ENCODE measurements at places on chromosomes 2 and 18. TPM values are rescaled to one million over a fixed set of nuclear protein-coding genes. Genes with fewer than 3 reads are reported as not detected.
A peak's percentile ranks its signal among the peaks of the same experiment; 100 is the strongest.

The VSNL1 gene
- total RNA-seq = not detected

The UPP2 gene
- not detected for total RNA-seq

The SKOR2 gene
- not detected for total RNA-seq

The CYS1 gene
- 0.43 TPM for total RNA-seq

DNA sequence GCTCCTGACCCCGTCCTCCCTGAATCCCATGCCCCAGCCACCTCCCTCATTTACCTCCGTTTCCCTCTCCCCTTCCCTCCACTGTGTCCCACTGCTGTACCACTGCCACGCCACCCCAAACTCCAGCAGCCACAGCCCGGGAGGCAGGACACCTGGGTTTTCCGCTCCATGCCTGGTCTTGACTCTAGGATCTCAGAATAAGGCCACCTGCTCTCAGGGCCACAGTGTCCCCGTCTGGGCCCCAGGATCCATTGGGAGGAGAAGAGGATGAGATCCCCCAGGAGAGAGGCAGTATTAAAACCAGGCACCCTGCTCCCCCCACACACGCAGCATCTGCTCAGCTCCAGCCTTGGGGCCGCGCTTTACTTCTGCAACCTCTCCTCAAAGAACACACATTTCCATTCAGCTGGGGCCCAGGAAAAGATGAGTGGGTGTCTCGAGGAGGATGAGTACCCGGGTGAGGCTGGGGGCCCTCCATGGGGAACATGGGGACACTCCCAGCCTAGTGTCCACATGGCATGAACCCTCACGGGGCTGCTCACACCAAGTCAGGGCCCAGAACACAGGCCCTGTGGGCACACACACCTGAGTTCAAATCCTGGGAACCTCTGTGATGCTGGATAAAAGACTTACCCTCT, 32.8 kb upstream of the TNS1 start:
- H3K36me3 ChIP-seq = no peaks in the 10 kb centered on the region
- H3K27ac ChIP-seq = no peak overlapping the region
- H3K4me3 ChIP-seq = no peak overlapping the region
- peaks cover 37% of the 10 kb centered on the region for H3K27me3 ChIP-seq
- no peaks in the 10 kb centered on the region for H3K4me1 ChIP-seq

DNA sequence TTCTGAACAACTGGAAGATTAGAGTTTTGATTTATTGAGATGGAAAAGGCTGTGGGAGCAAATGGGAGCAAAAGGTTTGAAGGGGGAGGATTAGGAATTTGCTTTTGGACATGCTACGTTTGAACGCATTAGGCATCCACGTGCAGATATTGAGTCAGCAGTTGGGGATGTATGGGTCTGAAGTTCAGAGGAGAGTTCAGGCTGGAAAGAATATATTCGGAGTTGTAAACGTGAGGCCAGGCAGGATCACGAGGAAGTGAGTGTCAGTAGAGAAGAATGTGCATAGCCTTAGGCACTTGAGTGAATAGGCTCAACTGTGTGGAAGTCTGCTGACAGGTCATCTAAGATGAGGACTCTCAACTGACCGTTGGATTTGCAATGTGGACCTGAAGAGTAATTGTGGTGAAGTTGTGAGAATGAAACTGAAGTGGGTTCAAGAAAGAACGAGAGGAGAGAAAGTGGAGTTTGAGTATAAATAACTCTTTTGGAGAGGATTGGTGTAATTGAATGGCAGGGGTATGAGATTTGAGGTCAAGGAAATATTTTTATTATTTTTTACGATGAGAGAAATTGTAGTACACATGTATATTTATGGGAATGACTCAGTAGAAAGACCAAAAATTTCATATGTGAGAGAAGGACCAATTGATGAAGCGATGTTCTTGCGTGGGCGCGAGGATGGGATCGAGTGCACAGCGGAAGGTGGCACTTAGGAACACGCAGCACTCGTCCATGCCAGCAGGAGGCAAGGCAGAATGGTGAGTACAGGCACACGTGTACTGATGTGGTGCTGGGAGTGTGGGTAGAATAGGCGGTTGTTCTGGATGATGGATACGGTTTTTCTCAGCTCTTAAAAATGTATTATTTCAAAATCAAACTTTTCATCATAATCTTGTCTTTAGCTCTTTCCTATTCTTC, 40.5 kb upstream of the POLE4 start:
- no peak overlapping the region for H3K4me3 ChIP-seq
- no peaks in the 10 kb centered on the region for H3K27me3 ChIP-seq
- H3K36me3 ChIP-seq = no peaks in the 10 kb centered on the region
- peak overlapping the region; percentile 40 for H3K27ac ChIP-seq
- peak; percentile 92 for DNase-seq

DNA sequence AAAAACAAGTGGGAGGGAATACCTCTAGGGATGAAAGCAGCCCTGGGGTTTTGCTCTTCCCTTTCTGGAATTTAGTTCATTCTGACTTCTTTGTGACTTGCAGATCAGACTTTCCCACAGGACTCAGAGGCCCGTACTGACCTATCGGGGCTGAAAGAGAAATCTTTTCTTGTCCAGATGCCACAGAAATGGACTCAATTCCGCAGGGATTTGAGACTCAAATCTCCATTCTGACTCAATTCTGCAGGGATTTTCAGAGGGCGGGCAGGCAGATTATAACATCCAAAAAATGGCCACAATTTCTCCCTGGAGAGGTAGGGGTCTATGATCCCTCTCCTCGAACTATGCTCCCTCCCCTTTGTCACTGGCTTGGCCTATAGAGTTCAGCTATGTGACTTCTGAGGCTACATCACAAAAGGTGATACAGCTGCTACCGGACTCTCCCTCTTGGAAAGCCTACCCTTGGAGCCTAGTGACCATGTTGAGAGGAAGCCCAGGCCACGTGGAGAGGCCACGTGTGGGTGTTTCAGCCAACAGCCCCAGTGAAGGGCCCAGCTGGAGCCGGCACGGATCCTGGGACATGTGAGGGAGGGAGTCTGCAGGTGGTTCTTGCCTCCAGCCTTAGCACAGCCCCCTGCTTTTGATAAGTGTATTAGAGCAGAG, 4.8 kb upstream of the EFHD1 start:
- H3K27me3 ChIP-seq = peaks cover 11% of the 10 kb centered on the region
- no peak overlapping the region for H3K4me3 ChIP-seq
- no peaks in the 10 kb centered on the region for H3K36me3 ChIP-seq
- H3K27ac ChIP-seq = no peak overlapping the region
- peaks cover 26% of the 10 kb centered on the region for H3K4me1 ChIP-seq
- no peak for DNase-seq

- no peak for DNase-seq
- no peaks in the 10 kb centered on the region for H3K36me3 ChIP-seq
- H3K4me3 ChIP-seq = no peak overlapping the region
- H3K27ac ChIP-seq = no peak overlapping the region
- H3K27me3 ChIP-seq = no peaks in the 10 kb centered on the region
These were observed 49.4 kb downstream of the TGOLN2 start for GRCh38 chr2:85278361-85278760.

- no peak overlapping the region for H3K27ac ChIP-seq
- H3K4me1 ChIP-seq = no peaks in the 10 kb centered on the region
- no peaks in the 10 kb centered on the region for H3K36me3 ChIP-seq
- DNase-seq = no peak
- no peaks in the 10 kb centered on the region for H3K27me3 ChIP-seq
These were observed 32.0 kb downstream of the MGAT4A start for GRCh38 chr2:98698896-98699295.

DNA sequence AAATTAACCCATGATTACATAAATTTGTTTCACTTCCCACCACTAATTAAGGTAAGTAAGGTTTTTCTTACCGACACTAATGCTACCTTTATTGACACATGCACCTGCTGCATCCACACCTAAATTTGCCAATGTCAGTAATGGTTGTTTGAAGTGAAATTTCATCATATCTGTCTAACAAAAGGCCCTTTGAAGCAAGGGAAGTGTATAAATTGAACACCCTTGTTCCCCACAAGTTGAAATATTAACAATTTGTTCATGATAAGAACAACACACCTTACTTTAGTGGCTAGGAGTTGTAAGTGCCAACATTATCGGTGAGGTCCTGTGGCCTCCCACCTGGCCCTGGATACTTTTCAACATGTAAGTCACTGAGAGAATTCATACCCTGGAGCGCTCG, 116.3 kb upstream of the CDCA7 start:
- peaks cover 8% of the 10 kb centered on the region for H3K36me3 ChIP-seq
- H3K4me1 ChIP-seq = no peaks in the 10 kb centered on the region
- DNase-seq = no peak
- H3K27me3 ChIP-seq = no peaks in the 10 kb centered on the region

- H3K27me3 ChIP-seq = no peaks in the 10 kb centered on the region
- no peak for DNase-seq
- no peaks in the 10 kb centered on the region for H3K4me1 ChIP-seq
- no peak overlapping the region for H3K27ac ChIP-seq
These were observed 145.1 kb downstream of the CDC42EP3 start for GRCh38 chr2:37526323-37526722.

- no peak overlapping the region for H3K27ac ChIP-seq
- no peaks in the 10 kb centered on the region for H3K36me3 ChIP-seq
- no peaks in the 10 kb centered on the region for H3K27me3 ChIP-seq
These were observed 70.5 kb upstream of the PPP1CB start for GRCh38 chr2:28681158-28681571.

GRCh38 chr2:156436497-156437085, 412 bp downstream of the GPD2 start:
- no peak for DNase-seq
- H3K27me3 ChIP-seq = no peaks in the 10 kb centered on the region
- peaks cover 48% of the 10 kb centered on the region for H3K4me1 ChIP-seq
- peak overlapping the region; percentile 95 for H3K27ac ChIP-seq

GRCh38 chr2:84516234-84516986, at the start of gene DNAH6:
DNAH6 (plus strand) TSS chr2:84516498; CDS start chr2:84517827, 1,329 bp downstream.
- H3K27ac ChIP-seq = no peak within 1 kb of the TSS
- H3K27me3 ChIP-seq = peaks cover 33% of the 10 kb centered on the region
- H3K4me1 ChIP-seq = no peaks in the 10 kb centered on the region

- no peaks in the 10 kb centered on the region for H3K4me1 ChIP-seq
- H3K36me3 ChIP-seq = no peaks in the 10 kb centered on the region
- no peak overlapping the region for H3K27ac ChIP-seq
- no peak overlapping the region for H3K4me3 ChIP-seq
- DNase-seq = no peak
- no peaks in the 10 kb centered on the region for H3K27me3 ChIP-seq
These were observed 67.7 kb upstream of the GRB14 start for GRCh38 chr2:164688896-164689419.

- no peaks in the 10 kb centered on the region for H3K36me3 ChIP-seq
- H3K4me3 ChIP-seq = no peak overlapping the region
- H3K27me3 ChIP-seq = no peaks in the 10 kb centered on the region
- no peak for DNase-seq
- H3K4me1 ChIP-seq = no peaks in the 10 kb centered on the region
These were observed 479.6 kb downstream of the STK39 start for GRCh38 chr2:167767830-167768229.

DNA sequence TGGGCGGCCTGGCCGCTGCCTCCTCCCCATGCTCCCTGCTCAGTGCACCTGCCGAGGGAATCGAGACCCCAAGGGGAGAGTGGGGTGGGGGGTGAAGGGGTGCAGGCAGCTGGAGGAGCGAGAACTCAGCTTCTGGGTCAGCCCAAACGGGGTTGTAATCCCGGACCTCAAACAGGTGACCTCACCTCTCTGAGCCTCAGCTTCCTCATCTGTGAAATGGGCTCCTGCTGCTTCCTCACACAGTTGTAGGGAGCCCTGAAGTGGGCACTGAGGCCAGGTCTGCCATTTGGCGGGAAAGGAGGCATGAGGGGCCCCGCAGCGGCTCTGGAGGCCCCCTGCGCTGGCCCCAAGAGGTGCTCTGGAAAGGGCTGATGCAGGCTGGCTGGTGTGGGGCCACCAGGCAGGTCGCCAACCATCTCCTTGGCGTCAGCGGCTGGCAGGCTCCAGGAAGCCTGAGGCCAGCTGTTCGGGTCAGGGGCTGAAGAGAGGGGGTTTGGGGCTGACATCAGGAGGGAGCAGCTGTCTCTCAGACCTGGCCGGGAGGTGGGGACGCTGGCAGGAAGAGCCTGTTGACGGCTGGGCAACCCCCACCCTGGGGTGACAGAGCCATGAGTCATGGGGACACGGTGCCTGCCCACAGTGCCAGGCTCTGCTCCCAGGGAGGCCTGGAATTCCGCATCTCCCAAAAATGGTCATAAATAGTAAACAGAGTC, 4.9 kb downstream of the KLHL30 start:
- peaks cover 57% of the 10 kb centered on the region for H3K4me1 ChIP-seq
- H3K27me3 ChIP-seq = no peaks in the 10 kb centered on the region
- H3K36me3 ChIP-seq = no peaks in the 10 kb centered on the region
- no peak overlapping the region for H3K4me3 ChIP-seq

- no peaks in the 10 kb centered on the region for H3K4me1 ChIP-seq
- no peak overlapping the region for H3K4me3 ChIP-seq
- no peak for DNase-seq
- no peaks in the 10 kb centered on the region for H3K27me3 ChIP-seq
These were observed 35.2 kb downstream of the UNC50 start for GRCh38 chr2:98643496-98644100.

GRCh38 chr2:188609321-188610049, 317.8 kb downstream of the GULP1 start:
- H3K27me3 ChIP-seq = no peaks in the 10 kb centered on the region
- H3K4me3 ChIP-seq = no peak overlapping the region
- DNase-seq = no peak
- no peaks in the 10 kb centered on the region for H3K4me1 ChIP-seq
- H3K36me3 ChIP-seq = no peaks in the 10 kb centered on the region

DNA sequence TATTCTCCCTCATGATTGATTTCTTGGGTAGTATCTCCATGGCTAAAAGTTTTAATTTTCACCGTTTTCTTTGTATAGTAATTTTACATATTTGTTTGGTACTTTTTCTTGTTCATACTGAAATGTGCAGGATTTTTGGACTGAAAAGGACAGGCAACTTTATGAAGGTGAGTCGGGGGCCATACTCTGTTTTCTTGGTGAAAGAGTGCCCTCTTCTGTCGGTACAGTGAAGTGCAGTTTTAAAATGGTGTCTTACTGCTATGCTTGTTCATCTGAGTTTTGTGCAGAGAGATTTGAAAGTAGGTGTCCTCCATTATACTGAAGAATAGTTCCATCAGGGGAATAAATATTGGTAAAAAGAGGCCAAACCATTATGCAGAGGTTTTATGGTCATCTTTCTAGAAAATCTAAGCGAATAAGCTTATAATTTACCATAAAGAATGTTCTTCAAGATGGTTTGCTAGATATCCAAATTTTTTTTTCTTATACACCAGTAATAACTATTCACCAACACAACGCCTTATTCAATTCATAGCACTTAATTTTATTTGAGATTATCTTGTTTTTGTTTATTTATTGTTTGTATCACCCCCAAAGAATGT, 8.7 kb upstream of the SERPINB13 start:
- H3K4me1 ChIP-seq = no peaks in the 10 kb centered on the region
- H3K27ac ChIP-seq = no peak overlapping the region

- no peaks in the 10 kb centered on the region for H3K27me3 ChIP-seq
- H3K4me3 ChIP-seq = no peak overlapping the region
- no peak overlapping the region for H3K27ac ChIP-seq
These were observed 133.7 kb downstream of the COL6A3 start for GRCh38 chr2:237280229-237280628.

- H3K4me1 ChIP-seq = peaks cover 54% of the 10 kb centered on the region
- H3K27ac ChIP-seq = peak overlapping the region; percentile 95
- peak overlapping the region; percentile 10 for H3K4me3 ChIP-seq
- DNase-seq = peak; percentile 70
- no peaks in the 10 kb centered on the region for H3K36me3 ChIP-seq
These were observed 72.1 kb upstream of the MAP4K4 start for GRCh38 chr2:101625387-101625786.
